Kidney (tissue), 22 donors: ENCODE measurements at places on chromosomes 12 and 14. TPM values are rescaled to one million over a fixed set of nuclear protein-coding genes. Genes with fewer than 3 reads are reported as not detected.

The P2RX7 gene
- 3.5 TPM for total RNA-seq

The KRT86 gene
- total RNA-seq, result 1.3 TPM

The NGB gene
- total RNA-seq, result not detected

The RNASE8 gene
- not detected for total RNA-seq

The OR11H12 gene
- total RNA-seq, result not detected

The KIF5A gene
- 1.3 TPM for total RNA-seq

The FZD10 gene
- 0.57 TPM for total RNA-seq

The FKBP11 gene
- 35.3 TPM for total RNA-seq

The TSPAN11 gene
- total RNA-seq, result 7.5 TPM

The SOX5 gene
- 10.8 TPM for total RNA-seq

The TSHR gene
- 0.98 TPM for total RNA-seq

The RBP5 gene
- total RNA-seq, result 74.6 TPM

The OTOGL gene
- 0.47 TPM for total RNA-seq

The SLCO1B1 gene
- not detected for total RNA-seq

DNA sequence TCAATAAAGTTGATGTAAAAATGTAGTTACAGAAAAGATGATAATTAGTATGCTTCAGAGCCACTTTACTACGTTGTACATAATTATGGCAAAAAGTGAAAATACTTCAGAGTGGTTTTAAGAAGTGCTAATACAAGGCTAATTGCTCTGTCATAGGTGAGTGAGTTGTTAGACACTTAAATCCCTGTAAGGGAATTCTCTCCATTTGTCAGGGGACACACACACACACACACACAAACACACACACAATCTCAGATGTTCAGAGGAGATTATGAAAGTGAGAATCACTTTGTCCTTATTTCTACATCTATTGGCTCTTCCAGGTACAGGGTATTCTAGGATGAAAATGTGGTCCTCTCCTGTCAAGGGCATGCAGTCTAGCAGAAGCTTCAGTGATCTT, 208.3 kb upstream of the PELI2 start:
- no peak for DNase-seq

GRCh38 chr14:101115652-101116051, 212.1 kb upstream of the RTL1 start:
- DNase-seq, result no peak

GRCh38 chr14:22409006-22409405, 180.0 kb downstream of the DAD1 start:
- no peak for DNase-seq

GRCh38 chr14:75217508-75218206, 41.2 kb upstream of the TMED10 start:
- no peak for DNase-seq

GRCh38 chr14:99884834-99885648, 91.8 kb downstream of the EML1 start:
- DNase-seq, result peak; percentile 75

DNA sequence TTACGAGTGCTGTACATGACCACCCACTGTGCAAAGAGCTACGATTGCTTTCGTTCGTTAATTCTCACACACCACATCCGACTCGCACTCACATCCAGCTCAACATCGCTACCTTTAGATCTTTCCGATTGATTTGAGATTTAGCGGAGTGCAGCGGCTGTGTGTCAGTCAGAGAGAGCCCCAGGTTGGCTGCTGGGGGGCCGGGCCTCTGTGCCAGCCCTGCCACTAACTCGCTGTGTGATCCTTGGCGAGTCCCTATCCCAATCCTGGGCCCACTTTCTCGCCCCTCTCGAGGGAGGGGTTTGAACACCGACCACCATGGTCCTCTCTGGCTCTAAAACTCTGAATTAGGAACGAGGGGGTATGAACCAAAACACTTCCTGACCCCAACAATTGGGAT, 8.6 kb downstream of the DLK1 start:
- DNase-seq, result peak; percentile 37

- no peak for DNase-seq
Observed at GRCh38 chr12:96883571-96883970, 23.5 kb upstream of the NEDD1 start.

DNA sequence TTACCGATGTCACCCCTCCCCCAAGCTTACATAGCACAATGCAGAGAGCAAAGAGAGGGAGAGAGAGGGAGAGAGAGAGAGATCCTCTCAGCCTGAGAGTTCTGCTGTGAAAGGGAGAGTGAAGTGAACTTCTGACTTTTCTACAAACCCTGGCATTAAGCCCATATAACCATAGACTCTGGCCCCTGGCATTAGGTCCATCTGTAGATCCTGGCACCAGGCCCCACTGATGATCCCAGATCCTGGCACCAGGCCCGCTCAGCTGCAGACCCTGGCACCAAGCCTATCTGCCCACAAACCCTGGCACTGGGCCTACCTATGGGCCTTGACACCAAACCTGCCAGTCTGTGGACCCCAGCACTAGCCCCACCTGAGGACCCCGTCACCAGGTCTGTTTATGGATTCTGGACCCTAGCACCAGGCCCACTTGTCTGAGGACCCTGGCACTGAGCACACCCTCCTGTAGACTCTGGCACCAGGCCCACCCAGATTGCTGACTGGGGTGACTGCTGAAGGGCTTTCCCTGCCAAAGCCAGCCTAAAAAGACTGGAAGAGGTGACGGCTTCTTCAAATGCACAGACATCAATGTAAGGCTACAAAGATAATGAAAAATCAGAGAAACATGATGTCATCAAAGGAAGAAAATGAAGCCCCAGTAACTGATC, 14.5 kb upstream of the KRT83 start:
- DNase-seq, result no peak

DNA sequence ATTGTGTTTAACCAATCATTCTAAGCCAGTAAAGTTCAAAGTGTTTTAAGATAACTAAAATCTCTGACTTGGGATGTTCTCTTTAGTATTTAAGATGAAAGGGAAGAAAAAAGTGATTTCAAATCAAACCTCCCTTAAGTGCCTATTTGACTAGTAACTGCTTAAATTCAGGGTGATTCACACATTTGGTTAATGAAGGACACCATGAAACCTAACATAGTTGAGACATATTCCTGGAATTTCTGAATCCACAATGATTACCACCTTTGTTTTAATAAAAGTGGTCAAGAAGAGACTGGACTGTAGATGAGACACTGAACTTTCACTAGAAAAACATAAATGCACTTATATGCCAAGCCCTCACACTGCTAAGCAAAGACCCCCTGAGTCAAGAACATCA, 138.7 kb downstream of the MED13L start:
- no peak for DNase-seq

DNA sequence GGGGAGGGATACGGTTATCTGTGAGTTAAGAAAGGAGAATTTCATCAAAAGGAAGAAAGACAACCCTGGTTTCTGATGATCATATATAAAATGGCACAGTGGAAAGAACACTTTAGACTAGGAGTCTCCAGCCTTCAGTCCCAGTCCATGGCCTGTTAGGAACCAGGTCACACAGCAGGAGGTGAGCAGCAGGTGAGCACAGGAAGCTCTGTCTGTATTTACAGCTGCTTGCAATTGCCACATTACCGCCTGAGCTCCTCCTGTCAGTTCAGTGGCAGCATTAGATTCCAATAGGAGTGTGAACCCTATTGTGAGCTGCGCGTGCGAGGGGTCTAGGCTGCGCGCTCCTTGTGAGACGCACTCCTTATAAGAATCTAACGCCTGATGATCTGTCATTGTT, 137.9 kb downstream of the BTG1 start:
- no peak for DNase-seq

DNA sequence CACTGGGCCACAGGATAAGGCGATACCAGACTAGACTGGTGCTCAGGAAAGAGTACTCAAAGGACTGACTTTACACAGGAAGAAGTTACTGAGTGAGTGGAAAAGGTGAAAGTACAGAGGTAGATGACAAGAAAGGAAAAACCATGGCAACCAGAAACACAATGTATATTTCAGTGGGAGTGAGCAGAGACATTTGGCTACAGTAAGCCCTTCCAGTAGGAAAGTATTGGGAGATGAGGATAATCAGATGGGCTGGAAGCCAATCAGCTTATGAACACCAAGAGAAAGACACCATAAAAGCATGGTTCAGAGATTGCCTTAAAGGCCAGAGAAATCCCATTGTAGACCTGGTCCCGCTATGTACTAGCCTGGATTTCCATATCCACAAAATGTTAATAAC, 51.6 kb downstream of the TMTC1 start:
- DNase-seq, result no peak

- DNase-seq, result no peak
Observed at GRCh38 chr12:90333939-90334338, 621.0 kb downstream of the CCER1 start.

DNA sequence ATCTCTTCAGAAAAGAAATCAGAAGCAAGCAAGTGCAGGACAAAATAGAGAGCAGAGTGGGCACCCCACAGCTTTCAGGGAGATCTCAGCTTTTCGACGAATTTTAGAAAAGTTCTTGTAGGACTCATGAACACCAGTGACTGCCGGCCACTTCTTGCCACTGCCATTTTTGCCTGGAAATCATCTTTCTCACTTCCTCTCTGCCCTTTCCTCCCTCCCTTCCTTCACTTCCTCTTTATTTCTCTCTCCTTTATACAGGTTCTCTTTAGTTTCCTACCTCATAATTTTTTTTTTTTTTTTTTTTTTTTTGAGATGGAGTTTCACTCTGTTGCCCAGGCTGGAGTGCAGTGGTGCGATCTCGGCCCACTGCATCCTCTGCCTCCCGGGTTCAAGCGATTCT, 185.6 kb downstream of the APAF1 start:
- no peak for DNase-seq

- no peak for DNase-seq
Observed at GRCh38 chr12:10305411-10305810, 2.3 kb upstream of the KLRD1 start.

GRCh38 chr12:130041983-130042812, 120.1 kb upstream of the FZD10 start:
- DNase-seq, result peak; percentile 66

GRCh38 chr12:84960918-84961317, 48.3 kb upstream of the SLC6A15 start:
- no peak for DNase-seq

DNA sequence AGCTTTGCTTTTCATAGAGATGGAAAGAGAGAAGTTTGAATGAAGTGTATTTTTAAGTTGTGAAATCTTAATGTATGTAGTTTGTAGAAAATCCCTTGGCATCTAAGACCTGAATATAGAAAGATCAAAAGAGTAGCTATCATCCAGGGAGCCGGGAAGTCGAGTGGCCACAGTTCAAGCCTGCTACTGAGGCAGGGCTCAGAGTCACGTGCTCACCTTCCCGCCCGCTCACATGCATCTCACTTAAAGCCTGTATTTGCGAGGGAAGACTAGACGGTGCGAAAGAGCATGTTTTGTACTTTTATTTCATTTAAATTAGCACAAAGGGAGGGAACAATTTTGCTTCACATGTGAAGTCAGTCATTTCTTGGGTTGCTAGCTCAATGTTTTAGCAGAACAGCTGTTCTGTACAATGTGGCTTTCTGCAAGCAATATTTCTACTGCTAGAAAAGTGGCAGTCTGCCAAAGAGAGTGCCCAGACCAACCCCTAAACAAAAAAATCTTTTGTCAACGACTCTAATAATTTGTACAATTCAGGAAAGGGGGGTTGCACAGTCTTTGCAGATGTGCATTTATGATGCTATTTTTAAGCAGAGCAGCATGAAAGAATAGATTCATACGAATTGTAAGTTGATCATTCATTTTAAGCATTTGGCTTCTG, 290.7 kb downstream of the NPAS3 start:
- peak; percentile 69 for DNase-seq

- peak; percentile 60 for DNase-seq
Observed at GRCh38 chr12:120358412-120359100, 10.4 kb downstream of the MSI1 start.

DNA sequence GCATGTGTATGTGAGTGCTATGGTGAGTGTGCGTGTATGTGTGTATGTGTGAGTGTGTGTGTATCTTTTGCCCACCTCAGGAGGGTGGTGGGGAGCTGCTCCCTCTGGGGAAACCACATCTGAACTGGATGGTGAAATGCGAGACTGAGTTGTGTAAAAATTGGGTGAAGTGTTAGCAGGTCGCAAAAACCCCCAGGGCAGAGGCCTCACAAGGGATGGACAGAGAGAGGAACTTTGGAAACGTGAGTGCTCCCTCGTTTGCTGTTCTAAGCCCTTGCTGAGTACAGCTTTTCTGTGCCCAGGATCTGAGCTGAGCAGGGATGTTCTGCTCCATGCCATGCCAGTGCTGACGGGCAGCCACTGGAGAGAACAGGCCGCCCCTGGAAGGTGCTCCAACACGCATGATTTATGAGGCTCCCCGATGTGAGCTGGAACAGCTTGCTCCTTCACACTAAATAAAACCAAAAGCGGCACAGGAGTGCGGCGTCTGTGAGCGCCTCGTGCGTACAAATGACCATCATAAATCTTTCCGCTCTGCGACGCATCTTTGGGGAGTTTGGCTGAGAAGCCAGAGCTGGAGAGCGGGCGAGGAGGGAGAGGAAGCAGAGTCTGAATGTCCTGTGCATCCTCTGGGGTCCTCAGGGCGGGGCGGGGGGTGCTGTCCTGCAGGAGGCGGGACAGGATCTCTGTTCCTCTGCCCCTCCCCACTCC, 14.1 kb upstream of the GALNT9 start:
- DNase-seq, result peak; percentile 88

DNA sequence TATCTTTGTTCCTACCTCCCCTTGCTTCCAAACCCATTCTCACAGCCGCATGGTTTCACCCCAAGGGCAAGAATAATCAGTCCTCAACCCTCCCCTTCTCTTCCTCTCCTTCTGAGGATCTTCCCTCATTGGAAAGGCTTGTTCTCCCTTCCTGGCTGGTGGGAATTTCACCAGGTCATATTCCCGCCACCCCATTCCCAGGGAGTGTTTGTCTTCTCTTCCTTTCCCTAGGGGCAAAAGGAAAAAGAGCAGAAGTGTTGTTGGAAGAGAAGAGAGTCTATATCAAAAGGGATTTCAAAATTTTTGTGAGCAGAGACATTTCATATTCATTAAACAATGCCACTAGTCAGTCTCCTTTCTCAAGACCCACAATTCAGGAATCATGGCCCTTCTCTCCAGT, 176.9 kb downstream of the ANO2 start:
- DNase-seq, result no peak

DNA sequence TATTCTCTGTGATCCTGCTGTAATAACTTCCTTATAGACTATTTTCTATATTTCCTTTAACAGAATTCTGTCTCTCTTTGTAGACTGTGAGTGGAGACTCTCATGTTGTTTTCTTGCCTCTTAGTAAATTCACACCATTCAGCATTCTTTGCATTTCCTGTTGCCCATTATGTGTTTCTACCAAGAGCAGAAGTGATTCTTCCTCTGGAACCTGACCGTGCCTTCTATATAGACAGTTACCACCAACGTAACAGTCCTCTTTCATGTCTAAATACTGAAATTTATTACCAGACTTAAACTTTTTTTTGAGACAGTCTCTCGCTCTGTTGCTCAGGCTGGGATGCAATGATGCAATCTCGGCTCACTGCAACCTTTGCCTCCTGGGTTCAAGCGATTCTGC, 31.1 kb downstream of the METAP2 start:
- no peak for DNase-seq
